Cortex of kidney (tissue), 1 donor: ENCODE measurements at places on chromosomes 1 and 21.

GRCh38 chr1:1759456-1760344, 18.6 kb downstream of the NADK start:
- DNase-seq: no peak

DNA sequence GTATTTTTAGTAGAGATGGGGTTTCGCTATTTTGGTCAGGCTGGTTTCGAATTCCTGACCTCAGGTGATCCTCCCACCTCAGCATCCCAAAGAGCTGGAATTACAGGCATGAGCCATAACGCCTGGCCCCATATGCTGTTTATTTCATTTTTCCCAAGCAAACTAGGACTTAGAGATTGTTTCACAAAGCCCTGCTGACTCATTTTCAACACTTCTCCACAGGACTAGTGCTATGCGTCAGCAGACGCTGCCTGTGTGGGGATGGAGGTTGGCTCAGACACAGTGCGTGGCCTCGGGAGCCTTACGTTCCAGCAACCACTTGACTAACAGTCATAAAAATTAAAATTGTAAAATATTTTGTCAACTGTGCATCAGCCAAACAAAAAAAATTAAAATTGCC, 22.7 kb downstream of the PKNOX1 start:
- DNase-seq: no peak

- no peak for DNase-seq
Measured at GRCh38 chr21:32525282-32525681, 60.0 kb downstream of the TCP10L start.

DNA sequence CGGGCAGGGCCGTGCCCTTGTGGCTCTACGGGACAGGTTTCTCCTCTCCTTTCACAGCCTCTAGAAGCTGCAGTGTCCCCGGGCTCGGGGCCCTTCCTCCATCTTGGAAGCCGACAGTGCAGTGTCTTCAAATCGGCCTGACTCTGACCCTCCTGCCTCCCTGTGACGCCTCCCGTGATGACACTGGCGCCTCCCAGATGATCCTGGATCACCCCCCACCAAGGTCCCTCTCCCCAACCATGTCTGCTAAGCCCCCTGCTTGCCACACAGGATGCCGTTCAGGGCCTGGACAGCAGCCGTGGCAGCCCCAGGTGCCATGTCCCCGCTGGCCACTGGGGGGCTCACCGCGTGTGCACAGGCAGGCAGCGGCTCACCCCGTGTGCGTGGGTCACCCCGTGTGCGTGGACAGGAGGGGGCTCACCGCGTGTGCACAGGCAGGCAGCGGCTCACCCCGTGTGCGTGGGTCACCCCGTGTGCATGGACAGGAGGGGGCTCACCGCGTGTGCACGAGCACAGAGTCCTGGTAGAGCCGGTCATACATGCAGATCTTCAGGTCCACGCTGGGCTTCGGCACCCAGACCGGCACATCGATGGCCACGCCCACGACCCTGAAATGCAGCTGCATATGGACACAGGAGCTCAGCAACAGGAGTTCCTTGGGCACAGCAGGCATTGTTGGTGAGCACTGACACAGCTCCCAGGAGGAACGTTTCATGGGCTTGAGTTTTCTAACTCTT, 24.9 kb upstream of the TMEM52 start:
- DNase-seq: no peak

- DNase-seq: no peak
Measured at GRCh38 chr1:17908945-17909344, 153.8 kb downstream of the ACTL8 start.

DNA sequence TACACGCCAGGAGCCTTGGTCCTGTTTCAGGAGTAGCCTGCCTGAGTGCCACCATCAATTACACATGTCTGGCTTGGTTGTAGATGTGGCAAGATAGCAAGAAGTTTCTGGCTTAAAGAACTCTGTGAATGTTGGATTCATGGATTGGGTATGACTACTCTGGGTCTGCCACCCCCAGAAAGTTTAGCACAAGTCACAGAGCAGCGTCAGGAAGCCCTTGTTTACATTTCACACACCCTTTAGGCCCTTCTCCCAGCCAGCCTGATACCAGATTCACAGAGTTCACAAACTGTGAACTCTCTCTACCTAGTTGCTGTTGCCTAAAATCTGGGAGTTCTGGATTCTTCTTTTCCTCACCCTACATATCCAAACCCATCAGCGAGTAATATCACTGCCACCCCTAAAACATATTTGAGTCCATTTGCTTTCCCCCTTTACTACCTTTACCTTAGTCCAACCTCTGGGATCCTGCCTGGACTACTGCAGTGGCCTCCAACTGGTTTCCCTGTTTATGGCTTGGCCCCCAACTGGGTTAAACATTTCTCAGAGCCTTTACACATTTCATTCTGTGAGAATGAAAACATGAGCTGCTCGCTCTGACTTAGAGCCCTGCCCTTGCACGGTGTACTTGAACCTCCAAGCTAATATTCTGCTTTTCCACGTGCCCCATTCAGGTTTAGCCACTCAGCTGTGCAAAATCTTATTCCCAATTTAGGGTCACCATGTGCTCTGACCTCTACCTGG, 4.1 kb upstream of the CCDC24 start:
- no peak for DNase-seq

GRCh38 chr1:204983136-204983535, 59.9 kb upstream of the CNTN2 start:
- no peak for DNase-seq

DNA sequence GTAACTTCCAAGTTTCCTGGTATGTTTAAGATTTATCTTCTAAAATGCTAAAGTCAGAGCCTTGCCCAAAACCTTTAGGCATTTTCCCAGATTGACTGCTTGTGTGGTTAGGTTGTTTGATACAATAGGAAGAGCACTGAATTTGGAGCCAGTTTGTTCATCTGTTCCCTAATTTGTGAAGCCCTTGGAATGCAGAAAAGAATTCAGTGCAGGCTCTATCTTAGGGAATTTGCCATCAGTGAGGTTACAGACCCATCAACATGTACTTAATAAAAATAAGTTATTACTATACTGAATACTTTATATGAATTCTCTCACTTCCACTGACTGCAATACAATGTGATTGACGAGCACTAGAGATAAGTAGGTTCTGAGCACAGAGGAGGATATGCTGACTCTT, 120.2 kb downstream of the PIK3R3 start:
- no peak for DNase-seq

- no peak for DNase-seq
Measured at GRCh38 chr21:29382030-29382654, 83.4 kb downstream of the BACH1 start.

DNA sequence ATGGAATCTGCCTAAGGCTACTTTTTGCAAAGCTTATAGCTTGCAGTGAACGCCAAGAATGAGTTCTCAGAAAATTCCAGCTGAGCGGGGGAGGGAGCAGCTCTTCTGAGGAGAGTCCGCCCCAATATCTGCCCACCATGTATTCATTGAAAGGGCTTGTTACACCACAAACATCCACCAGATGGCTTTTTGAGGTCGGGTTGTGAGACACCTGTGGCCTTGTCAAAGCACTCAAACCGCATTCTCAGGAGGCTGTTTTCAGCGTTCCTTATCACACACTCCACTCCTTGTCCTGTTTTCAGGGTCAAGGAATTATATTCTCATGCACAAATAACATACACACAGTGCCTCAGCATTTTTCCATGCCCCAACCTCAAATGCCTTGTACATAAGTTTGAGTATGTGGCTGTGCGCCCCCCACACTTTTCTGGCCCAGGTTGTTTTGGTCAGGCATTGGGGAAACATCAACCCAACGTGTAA, 3.9 kb upstream of the C4BPB start:
- no peak for DNase-seq

DNA sequence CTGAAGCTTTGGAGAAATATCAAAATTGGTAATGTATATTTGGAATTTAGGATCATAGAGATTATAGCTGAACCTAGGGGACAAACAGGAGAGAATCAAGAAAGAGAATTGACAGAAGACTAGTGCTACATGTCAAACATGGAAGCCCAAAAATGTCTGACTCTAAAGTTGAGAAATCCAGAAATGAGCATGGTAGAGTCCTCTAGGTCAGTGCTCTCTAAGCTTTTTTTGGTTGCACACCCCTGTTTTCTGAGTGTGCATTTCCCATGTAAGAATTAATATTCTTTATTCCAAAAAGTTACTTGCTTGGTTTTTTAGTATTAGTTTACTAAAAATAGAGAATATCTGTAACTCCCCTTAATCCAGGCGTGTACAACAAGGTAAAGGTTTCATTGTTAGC, 25.6 kb downstream of the NFYC start:
- no peak for DNase-seq

DNA sequence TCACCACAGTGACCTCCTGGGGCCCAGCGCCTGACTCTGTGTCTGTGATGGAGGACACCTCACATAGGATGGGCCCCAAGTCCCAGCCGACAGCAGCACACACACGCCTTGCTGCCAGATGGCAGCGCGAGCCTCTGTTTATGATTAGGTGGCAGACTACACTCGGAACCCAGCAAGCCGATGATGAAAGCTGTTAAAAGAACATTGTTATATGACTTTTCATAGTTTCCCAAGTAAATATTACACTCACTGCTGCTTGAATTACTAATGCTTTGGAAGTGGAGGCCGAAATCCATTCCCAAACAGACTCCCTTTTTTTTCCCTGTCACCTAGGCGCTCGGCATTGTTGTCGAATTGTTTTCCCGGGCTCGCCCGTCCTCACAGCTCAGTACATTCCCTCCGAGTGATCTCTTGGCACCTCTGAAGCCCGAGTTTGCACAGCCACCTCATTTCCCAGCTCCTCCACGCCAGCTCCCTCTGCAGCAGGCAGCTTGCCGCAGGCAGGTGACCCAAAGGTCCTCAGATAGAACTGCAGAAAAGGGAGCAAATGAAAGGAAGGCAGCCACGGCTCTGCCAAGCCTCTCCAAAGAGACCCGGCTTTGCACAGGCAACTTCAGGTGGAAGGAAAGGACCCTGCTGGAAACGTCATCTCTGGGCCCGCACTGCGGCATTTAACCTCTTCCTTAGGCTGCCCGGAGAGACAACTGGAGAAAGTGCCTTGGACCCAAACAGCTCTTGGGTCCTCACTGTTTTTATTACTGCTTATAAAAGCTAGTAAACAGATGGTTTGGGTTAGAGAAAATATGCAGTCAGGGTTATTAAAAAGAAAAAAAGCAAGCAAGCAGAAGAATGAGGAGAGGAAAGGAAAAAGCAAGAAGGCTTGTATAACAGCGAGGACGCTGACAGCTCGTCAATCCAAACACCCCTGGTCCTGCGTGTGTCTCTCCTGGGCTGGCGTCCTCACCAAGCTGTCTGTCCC, 72.2 kb upstream of the SLC25A33 start:
- no peak for DNase-seq

GRCh38 chr1:230285351-230285750, 140.8 kb downstream of the PGBD5 start:
- no peak for DNase-seq

DNA sequence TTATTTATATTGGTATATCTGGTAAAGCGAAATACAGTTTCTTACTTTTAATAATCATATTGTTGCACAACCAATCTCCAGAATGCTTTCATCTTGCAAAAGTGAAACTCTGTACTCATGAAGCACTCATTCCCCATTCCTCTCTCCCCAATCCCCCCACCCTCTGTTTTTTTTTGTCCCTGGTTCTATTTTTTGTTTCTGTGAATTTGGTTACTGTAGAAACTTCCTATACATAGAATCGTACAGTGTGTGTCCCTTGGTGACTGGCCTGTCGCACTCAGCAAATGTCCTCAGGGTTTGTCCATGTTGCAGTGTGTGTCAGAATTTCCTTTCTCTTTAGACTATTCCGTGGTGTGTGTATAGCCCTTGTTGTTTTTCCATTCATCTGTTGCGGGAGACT, 7.9 kb upstream of the NLRP3 start:
- no peak for DNase-seq

GRCh38 chr1:35530168-35530567, 27.0 kb downstream of the KIAA0319L start:
- no peak for DNase-seq

DNA sequence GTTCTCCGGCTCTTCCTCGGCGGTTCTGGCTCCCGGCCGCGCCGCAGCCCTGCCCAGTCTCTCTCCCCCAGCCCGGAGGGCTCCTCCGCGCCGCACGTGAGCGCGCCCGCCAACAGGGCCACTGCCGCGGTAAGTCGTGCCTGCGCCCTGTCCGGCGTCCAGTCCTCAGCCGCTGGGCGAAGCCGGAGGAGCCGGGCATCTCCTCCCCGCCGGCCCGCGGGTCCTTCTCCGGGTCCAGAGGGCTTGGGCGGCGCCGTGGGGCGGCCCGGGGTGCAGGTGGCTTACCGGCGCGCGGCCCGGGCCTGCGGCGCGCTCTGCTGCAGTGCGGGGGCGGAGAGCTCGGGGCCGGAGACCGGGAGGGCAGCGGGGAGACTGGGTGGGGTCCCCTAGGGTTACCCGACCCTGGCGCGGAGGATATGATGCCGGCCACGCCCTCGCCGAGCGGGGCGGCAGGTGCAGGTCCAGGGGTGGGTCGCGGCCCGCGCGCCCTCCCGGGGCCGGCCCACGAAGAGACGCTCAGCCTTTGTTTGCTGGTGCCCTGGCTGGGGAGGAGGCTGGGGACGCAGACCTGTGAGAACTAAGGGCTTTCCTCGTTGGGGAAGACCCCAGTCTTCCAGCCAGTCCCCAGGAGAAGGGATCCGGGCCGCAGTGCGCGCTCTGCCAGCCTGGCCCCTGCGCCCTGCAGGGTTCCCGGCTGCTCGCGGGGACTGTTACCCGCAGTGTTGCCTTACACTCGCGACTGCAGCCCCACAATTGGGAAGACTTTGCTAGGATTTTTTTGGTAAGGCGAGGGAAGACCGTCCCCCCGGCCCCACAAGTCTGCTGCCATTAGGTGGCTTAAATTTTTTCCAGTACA, at the start of gene DOP1B:
DOP1B (plus strand) TSS at position 10 of the 856 bp plus-strand sequence. CDS start 7,910 bp downstream, outside the sequence.
- DNase-seq: no peak

- no peak for DNase-seq
Measured at GRCh38 chr1:217040711-217041455, 317.7 kb upstream of the ESRRG start.

DNA sequence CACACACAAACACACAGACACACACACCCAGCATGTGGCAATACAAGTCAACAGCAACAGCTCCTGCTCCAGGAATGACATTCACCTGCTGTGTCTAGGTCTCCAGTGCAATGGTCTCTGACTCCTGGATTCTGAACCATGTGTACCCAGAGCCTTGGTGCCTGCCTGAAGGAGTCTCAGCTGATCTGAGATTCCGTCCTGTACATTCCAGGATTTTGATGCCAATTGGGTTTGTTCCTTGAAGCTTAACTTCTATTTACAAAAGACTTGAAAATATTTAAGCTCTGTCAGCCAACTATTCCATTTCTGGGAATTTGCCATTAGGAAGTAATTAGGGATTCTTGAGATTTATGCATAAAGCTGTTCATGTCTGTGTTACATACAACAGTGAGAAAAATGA, 85.4 kb upstream of the LRRC8D start:
- DNase-seq: no peak

DNA sequence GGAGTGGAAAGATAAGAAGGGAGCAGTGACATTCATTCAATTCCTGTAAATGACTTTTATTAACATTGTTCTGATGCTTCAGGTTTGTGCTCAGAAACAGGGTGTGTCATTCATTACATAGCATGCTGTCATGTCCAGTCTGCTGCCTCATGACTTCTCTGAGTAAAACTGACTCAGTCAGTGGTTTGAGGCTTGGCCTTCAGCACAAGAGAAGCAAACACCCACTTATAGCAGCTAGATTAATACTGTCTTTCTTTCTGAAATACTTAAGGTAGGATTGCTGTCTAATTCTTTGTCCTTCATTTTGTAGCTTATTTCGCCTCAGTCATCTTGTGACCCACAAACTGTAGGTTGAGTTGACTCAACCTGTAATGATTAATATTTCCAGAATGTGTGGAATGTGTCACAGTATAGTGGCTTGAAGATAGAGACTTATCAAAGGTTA, 32.9 kb downstream of the RASAL2 start:
- DNase-seq: no peak

- no peak for DNase-seq
Measured at GRCh38 chr1:180003026-180003695, 48.6 kb downstream of the CEP350 start.

GRCh38 chr1:209012443-209013196, 570.9 kb upstream of the CAMK1G start:
- DNase-seq: no peak
